AG04449 (cell line): ENCODE measurements at places on chromosomes 6 and 20.
A peak's percentile ranks its signal among the peaks of the same experiment; 100 is the strongest.

DNA sequence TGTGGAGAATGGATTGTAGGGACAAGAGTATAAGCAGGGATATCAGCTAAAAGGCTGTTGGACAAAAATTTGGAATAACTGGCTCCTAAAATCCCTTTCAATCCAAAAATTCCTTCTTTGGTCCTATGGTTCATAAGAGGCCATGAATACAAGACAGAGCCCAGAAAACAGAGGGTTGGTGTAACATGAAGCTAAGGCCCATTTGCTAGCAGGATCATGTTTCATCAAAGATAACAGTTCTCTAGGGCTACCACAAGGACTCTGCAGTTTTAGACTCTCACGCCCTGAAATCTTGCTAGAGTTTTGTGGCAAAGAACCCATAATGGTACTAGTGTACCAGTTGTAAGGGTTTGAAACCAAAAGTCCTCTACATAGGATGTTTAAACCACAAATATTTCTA lies 327.8 kb upstream of the TBX18 start:
- no peak for DNase-seq

GRCh38 chr6:42418724-42419123 lies 33.0 kb downstream of the TRERF1 start:
- no peak for DNase-seq

- DNase-seq = no peak
These were observed 72.5 kb downstream of the SMPDL3A start for GRCh38 chr6:122861594-122861993.

GRCh38 chr20:57444394-57445048 lies 53.3 kb downstream of the RBM38 start:
- no peak for DNase-seq

GRCh38 chr6:12333128-12333527 lies 43.0 kb downstream of the EDN1 start:
- no peak for DNase-seq

GRCh38 chr20:63348828-63349515 lies 12.2 kb downstream of the CHRNA4 start:
- DNase-seq = no peak

DNA sequence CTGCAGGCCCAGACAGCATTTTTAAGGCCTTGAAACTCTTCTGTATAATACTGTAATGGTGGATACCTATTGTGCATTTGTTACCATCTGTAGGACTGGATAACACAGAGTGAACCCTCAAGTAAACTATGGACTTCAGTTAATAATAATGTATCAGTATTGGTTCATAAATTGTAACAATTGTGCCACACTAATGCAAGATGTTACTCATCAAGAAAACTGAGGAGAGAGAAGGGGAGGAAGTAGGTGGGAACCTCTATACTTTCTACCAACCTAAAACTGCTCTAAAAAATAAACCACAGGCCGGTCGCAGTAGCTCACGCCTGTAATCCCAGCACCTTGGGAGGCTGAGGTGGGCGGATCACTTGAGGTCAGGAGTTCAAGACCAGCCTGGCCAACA lies 10.8 kb downstream of the MAPK13 start:
- DNase-seq = no peak

GRCh38 chr6:139436200-139436956 lies 61.9 kb upstream of the CITED2 start:
- no peak for DNase-seq

- peak; percentile 4 for DNase-seq
These were observed 37.6 kb upstream of the LYRM2 start for GRCh38 chr6:89675949-89676748.

DNA sequence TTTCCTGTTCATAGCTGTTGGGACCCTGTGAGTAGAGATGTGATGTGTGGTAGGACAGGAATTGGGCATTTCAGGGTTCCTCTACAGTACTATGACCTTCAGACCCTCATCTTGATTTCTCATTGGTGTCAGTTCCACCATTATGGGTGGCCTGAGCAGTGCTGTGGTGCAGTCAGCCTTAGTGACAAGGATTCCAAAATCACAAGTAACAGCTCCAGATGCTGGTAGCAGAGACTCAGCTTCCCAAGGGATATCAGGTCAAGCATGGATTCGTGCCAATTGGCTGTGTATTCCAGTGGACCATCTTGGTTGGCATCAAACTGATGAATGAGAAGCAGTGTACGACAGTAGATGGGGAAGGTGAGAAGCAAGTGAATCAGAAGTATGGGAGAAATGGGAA lies 3.8 kb downstream of the SMIM26 start:
- no peak for DNase-seq

GRCh38 chr6:123967905-123968304 lies 164.2 kb downstream of the NKAIN2 start:
- DNase-seq = no peak

- DNase-seq = no peak
These were observed 23.9 kb downstream of the MAP7 start for GRCh38 chr6:136526196-136526930.

DNA sequence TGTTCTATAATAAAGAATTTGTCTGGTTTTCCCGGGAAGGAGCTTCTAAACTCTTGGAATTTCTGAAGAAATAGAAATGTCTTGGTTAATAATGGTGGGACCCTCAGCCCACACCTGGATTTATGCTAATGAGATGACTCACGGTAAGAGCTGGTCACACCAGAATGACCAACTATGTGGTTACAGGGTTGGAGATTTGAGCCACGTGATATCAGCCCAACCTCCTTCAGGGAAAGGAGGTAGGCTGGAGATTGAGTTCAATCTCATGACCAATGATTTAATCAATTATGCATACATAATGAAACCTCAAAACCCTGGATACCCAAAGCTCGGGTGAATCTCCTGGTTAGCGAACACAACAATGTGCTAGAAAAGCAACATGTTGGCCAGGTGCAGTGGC lies 22.1 kb upstream of the CDKN1A start:
- no peak for DNase-seq

DNA sequence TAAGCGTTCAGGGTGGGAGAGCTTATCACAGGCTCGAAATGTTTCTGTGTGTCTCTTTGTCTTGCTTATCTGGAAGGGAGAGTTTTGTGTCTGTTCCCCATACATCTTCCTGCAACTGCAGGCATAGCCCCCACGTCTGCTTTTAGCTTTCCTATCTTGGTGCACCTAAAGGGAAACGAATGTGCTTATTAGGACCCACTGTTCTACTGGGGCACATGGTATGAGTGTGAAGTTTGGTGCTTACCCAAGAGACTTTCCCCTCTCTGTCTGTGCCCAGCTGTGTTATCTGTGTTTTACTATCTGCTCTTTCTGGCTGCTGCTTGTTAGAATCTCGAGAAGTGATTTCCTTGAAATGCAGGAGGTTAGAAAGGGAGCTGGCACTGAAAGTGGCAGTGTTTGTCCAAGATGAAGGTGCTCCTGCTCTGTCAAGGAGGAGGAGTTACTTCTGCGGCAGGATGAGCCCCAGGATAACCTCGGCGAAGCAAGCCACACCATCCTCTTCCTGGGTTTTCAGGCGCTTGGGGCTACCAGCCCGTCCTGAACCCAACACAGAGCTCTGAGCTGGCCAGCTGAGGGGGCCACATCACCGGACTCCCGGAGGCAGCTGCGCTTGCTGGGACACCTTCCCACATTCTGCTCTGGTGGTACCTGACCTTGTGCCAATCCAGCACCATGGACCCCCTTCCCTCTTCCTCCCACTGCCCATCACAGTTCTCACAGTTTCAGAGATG lies 23.4 kb downstream of the DYNLT1 start:
- DNase-seq = no peak

DNA sequence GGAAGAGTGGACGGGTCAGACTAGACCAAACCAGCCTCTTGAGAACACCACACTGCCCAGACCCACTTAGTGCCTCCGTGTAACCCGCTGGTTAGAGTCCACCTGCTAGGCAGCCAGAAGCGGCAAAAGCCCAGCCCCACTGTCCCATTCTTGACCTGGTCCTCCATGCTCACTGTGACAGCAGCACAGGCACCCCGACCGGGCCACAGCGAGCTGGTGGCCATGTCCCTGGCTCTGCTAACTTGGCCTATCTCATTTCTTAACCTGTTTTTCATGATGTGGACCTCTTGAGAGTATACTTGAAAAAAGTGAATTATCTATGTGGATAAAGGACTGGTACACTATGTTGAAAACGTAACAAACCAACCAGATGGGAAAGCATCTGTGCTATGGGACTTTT lies 44.9 kb upstream of the TMEM181 start:
- no peak for DNase-seq

DNA sequence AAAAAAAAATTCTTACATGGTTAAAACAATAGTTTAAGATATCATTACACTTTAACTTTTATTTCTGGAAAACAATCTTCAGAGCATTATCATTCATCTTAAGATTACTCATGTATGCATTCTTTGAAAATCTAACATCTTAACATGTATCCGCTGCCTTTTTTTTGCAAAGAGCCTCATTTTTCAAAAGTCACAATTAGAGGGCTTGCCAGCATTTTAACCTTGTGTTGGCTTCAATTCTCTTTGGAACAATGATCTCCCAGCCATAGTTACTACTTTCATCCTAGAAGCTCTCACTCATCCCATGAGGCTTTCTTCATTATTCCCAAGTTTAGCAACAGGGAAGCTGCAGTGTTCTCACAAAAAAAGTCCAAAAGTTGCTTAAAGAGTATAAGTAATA lies 330.8 kb downstream of the BCKDHB start:
- no peak for DNase-seq

- no peak for DNase-seq
These were observed 49.8 kb upstream of the EYA4 start for GRCh38 chr6:133191323-133191722.

DNA sequence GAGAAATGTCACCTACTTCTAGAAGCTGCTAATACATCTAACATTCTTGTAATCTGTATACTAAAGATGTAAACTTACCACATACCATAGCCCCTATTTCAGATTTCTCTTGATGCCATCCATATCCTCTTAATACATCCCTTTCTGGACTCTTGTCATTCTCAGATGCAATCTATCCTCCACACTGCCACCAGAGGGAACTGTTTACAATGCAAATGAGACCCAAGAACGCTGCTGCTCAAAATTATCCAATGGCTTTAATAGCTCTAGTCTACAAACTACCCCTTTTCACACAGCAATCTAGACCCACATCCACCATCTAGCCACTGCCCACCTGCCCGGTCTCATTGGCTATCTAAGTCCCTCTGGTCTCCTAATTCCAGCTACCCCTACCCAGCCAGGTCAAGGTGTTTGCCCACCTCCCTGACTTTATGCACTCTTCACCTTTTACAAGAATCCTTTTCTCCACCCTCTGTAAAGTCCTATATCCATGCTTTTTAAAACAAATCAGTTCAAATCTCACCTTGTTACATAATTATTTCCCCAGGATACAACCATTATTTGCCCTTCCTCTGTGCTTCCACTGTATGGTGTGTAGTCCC lies 14.8 kb downstream of the FAXC start:
- no peak for DNase-seq

DNA sequence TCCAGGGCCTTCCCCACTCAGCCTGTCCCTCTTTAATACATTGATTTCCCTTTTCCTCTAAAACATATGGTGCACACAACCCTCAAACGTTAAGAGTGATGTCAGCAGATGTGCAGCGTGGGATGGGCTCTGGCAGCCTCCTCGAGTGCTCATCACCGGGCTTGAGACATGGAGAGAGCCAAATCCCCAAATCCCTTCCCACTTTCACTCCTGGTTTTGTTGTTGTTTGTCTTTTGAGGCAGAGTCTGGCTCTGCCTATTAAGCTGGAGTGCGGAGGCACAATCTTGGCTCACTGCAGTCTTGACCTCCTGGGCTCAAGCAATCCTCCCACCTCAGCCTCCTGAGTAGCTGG lies 5.8 kb upstream of the PLTP start:
- no peak for DNase-seq

DNA sequence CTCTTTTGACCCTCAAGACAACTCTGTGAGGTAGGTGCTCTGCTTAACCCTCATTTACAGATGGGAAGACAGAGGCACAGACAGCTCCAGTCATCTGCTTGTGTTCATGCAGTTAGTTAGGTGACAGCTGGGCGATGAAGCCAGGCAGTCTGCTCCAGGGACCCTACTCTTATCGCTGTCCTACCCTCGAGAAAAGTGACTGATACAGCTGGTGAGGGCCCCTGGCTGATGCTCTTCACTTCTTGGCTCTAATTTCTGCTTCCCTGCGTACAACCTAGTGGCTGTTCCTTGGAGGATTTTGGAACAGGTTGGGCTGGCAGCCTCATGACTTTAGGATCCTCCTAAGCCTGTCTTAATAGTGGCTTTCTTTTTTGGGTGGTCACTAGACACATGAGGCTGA lies 9.1 kb upstream of the TJAP1 start:
- DNase-seq = no peak

GRCh38 chr20:31809661-31810060 lies 9.5 kb upstream of the MYLK2 start:
- DNase-seq = no peak

DNA sequence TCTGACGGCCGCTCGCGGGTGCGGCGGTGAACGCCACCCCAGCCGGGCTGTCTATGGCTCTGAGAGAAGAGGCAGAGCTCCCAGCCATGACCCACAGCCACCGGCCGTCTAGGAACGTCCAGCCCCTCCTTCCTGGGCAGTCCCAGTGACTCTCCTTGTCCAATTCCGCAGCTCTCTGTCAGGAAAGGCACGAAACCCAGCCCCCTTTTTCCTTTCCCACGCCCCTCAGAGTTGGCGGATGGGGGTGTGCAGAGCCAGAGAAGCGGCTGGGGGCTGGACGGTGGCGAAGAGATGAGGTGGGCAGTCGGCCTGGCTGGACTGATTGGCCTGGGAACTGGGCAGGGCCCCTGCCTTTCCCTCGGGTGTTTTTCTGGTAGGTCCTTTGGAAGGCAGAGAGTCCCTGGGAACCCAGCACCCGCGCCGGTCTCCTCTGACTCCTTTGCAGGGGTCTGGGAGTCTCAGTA lies 1.5 kb downstream of the EBF4 start:
- DNase-seq = no peak

DNA sequence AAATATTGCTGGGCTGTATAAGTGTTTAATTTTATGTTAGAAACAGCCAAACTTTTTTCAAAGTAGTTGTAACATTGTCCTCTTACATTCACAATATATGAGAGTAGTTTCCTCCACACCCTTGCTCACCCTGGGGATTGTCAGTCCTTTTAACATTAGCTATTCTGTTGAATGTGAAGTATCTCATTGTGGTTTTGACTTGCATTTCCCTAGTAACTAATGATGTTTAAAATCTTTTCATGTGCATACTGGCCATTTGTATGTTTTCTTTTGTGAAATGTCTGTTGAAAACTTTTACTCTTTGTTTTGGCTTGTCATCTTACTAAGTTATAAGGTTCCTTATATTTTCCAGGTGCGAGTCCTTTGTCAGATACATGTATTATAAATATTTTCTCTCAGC lies 32.9 kb downstream of the TRIM38 start:
- no peak for DNase-seq

GRCh38 chr6:44670146-44670545 lies 282.6 kb downstream of the CDC5L start:
- no peak for DNase-seq

- DNase-seq = no peak
These were observed 31.4 kb downstream of the FYN start for GRCh38 chr6:111841822-111842221.

- DNase-seq = no peak
These were observed 8.3 kb upstream of the ADRM1 start for GRCh38 chr20:62294516-62294915.

GRCh38 chr20:60863548-60863947 lies 388.5 kb upstream of the CDH4 start:
- no peak for DNase-seq
